ENCODE measurements at places on chromosomes 13 and 19.

DNA sequence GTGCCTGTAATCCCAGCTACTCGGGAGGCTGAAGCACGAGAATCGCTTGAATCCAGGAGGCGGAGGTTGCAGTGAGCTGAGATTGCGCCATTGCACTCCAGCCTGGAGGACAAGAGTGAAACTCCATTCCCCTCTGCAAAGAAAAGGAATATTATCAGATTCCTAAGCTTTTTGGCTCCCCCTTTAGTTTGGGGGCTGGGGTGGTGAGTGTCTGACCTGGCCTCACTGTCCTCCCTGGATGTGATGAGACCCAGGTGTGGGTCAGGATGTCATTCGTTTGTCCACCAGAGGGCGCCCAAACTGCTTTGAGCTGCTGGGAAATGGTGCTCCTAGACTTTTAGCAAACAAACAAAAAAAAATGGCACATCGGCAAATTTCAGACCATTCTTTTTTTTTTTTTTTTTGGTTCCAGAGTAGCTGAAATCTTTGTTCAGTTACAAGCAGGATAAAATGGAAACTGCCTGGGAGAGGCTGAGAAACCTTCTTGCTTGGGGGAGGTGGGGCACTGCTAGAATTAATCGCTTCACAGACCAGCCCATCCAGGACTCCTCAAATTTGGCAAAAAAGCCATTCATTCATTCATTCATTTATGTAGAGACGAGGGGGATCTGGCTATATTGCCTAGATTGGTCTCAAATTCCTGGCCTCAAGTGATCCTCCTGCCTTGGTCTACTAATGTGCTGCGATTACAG, 29.4 kb downstream of the SPC24 start:
- DNase-seq: peak; percentile 76

GRCh38 chr13:43684963-43685725, 101.6 kb downstream of the ENOX1 start:
- no peak for DNase-seq

DNA sequence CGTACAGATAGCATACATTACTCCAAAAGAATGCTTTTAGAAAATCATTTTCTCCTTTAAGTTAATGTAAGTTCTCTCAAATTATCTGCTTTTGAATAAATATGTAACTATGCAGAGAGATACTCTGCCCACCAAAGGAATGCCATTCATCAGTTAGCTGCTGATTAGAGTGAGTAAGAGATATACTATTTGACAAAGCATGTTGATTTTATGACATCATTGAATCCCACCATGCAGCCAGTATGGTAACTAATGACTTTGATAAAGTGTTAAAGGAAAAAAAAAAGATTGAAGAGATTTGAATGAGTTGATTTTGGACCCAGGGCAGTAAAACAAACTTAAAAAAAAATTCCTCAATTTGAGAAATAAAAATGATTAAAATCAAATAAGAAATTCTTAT, 521.5 kb downstream of the SLITRK6 start:
- no peak for DNase-seq

- DNase-seq: no peak
Measured at GRCh38 chr19:38715555-38715954, 28.7 kb downstream of the CAPN12 start.

- no peak for DNase-seq
Measured at GRCh38 chr19:50003254-50003788, 21.9 kb downstream of the VRK3 start.

DNA sequence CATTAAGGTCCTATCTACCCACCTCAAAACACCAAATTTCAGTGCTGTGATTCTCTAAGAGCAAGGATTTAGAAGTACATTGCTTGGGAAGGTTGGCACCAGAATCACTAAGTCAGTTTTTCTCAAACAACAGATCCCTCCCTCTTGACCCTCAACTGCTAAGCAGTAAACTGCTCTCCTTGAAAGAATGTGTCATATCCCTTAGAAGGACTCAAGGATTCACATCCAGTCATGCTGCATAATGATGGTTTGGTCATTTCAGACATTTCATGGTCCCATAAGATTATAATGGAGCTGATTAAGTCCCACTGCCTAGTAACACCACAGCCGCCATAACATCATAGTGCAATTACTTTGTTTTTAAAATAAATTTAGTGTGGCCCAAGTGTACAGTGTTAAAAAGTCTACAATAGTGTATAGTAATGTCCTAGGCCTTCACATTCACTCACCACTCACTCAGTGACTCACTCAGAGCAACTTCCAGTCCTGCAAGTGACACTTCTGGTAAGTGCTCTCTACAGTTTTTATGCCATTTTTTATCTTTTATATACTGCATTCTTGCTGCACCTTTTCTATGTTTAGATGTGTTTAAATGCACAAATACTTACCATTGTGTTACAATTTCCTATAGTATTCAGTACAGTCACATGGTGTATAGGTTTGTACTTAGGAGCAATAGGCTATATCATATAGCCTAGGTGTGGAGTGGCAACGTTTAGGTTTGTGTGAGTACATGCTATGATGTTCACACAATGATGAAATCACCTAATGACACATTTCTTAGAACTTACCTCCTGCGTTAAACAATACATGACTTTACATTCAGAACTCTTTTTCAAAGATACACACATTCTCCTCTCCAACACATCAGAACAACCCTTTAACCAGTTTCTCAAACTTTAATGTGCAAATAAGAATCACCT, 15.7 kb upstream of the CCDC169 start:
- no peak for DNase-seq

- DNase-seq: peak; percentile 56
Measured at GRCh38 chr13:40445557-40445990, 220.9 kb downstream of the FOXO1 start.

GRCh38 chr13:103547914-103548313, 481.7 kb upstream of the SLC10A2 start:
- DNase-seq: no peak

- DNase-seq: no peak
Measured at GRCh38 chr13:79780240-79780639, 299.3 kb downstream of the NDFIP2 start.

GRCh38 chr13:78198821-78199220, 280.2 kb upstream of the EDNRB start:
- DNase-seq: no peak

GRCh38 chr13:47875201-47875600, 125.9 kb downstream of the SUCLA2 start:
- DNase-seq: no peak

- no peak for DNase-seq
Measured at GRCh38 chr13:55359067-55359466, 1781.7 kb upstream of the PRR20A start.

GRCh38 chr19:6010107-6010506, 32.2 kb upstream of the RANBP3 start:
- no peak for DNase-seq

DNA sequence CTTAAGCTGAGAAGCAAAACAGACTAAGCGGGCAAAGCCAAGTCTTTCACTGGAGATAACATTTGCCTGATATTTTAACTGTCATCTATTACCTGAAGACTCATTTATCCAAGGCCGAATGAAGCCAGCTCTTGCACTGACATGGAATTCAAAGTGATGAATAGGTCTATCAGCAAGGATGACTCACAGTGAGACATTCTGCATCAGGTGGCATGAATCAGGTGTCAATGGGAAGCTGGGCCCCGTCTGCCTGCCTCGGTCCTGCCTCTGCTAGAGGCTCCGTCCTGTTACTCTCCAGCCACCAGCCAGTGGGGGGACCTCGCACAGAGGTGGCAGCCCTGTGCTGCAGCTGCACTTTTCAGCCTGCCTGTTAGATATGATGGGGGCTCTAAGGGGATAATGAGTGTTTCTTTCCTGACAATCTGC, 23.5 kb downstream of the STARD13 start:
- peak; percentile 19 for DNase-seq

DNA sequence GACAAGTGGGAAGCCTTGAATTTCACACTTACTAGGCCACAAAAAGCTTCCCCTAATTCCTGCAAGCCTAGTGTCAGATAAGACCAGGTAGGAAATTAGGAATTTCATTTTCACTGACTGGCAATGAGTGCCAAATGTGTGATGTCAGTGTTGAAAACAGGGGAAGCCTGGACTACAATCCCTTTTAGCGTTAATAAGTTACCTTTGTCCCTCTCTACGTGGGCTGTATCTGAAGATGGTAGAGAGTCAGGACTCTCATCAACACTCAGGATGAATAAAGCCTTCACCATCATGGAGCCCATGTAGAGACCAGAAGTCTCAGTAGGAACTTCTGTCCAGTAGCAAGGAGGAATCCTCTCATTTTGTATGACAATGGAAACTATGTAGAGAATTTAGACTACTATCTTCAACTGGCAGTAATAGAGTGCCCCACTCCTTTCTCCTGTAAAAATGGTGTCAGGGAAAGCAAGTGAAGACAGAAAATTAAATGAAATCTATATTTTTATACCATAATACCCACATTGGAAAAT, 324.1 kb upstream of the KLHL1 start:
- peak; percentile 16 for DNase-seq

DNA sequence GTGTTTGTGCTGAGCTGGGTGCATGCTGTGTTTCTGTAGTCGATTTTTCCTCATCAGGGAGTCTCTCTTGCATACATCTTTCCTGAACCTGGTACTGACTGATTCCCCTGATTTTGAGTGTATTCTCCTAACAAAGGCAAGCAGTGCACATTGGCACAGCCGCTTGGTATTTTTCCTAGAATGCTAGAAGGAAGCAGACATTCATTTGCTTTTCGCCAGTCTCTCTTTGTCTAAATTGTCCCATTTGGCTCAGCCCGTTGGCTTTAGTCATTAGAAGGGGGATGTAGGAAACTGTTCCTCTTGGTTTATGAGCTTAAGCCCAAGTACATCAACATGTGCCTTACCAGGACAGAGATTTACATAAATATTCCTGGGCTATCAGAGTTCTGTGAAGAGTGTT, 266.1 kb upstream of the TMTC4 start:
- DNase-seq: no peak

GRCh38 chr19:50557009-50557613, 11.1 kb downstream of the LRRC4B start:
- DNase-seq: no peak

DNA sequence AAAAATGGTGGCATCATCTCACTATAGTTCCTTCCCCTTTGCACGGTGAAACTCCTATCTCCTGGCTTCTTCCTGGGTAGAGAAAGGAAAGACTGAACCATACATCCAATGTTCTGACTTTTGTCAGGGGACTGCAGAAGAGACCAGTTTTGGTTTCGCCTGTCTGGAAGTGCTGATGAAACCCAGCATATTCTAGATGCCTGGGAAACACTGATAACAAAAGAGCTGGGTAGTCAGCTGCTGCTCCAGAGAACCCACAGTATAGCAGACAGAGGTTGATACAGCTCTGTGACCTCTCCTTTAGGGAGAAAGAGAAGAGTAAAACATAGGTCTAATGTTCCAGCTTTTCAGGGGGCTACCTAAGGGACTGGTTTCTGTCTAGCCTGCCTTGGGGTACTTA, 695.3 kb downstream of the DIAPH3 start:
- no peak for DNase-seq

- DNase-seq: peak; percentile 84
Measured at GRCh38 chr19:4557971-4558941, 1.2 kb downstream of the SEMA6B start.

GRCh38 chr19:34480971-34481841, at the start of gene WTIP:
WTIP (plus strand) TSS chr19:34481758; CDS start chr19:34481975, 217 bp downstream.
- peak; percentile 90 for DNase-seq

Data from iPS-NIHi11 (cell line).